NCI-H1436 treated with DMSO at 0.1 percent for 48 hours (cell line): ENCODE measurements at places on chromosomes 4 and X.

- no peak for DNase-seq
These were observed 15.0 kb upstream of the ELF4 start for GRCh38 chrX:130125091-130125874.

DNA sequence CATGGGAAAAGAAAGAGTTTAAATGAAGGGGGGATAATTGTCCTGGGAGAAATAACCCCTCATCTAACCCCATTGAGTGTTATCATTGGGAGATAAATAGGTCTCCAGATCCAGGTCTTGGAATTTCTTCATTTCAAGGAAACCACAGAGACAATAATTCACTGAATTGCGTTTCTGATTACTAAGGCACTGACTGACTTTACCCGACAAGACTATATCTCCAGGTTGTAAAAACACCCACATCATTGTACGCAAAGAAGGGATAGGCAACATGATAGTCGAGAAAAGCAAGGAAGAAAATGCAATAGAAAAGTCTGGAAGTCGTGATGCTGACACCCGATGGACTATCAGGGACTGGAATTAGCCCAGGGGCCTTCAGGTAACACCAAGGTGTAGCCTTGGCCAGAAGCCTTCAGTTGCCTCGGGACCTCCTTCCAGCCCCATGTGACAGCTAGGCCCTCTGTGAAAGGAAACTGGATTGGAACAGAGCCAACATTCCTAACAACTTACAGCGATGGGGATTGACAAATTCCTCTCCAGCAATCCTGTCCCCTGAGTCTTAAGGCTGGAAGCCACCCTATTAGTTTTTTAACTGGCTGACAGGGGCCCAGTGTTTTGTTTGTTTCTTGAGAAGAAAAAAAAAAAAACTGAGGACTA is 46.5 kb upstream of the RAB9B start:
- no peak for DNase-seq

DNA sequence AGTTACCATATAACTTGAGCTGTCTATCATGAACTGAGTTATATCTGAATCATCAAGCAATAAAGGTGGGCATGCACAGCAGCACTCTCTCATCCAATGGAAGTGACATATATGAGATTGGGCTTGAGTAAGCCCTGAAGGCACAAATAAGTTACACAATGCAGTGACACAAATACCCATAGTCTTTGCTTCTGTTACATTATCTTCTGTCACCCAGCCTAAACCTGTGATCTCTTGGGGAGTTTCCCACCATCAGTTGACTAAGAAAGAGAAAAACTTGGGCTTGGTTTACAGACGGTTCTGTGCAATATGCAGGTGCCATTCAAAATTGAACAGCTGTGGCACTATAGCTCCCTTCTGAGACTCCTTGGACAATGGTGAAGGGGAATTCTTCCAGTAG is 138.8 kb upstream of the IL15 start:
- no peak for DNase-seq

GRCh38 chrX:12910423-12911121 is 4.2 kb downstream of the TLR8 start:
- no peak for DNase-seq

DNA sequence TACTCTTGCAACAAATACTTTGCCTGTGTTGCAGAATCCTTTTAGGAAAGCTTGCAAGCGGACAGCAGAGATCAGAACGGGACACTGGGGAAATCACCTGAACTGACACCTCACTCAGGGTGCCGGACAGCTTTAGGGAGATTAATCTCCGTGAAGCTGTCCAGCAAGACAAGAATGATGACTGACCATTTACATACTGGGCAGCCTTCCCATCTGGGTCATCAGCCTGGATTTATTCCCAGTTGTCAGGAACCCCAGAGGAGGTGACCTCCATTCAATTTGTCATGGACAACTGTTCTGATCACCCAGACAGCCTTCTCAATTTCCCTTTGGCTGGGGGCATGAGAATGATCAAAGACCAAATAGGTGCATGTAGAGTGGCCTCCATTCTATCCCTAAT is 93.0 kb upstream of the EGFL6 start:
- DNase-seq, result no peak

GRCh38 chrX:70774223-70774622 is 134.3 kb downstream of the TEX11 start:
- no peak for DNase-seq

- DNase-seq, result no peak
These were observed 26.3 kb downstream of the CXCL2 start for GRCh38 chr4:74072739-74073138.

GRCh38 chr4:3872834-3873313 is 106.7 kb downstream of the ADRA2C start:
- DNase-seq, result no peak

- no peak for DNase-seq
These were observed 301.3 kb downstream of the FBXW7 start for GRCh38 chr4:152234571-152234970.

DNA sequence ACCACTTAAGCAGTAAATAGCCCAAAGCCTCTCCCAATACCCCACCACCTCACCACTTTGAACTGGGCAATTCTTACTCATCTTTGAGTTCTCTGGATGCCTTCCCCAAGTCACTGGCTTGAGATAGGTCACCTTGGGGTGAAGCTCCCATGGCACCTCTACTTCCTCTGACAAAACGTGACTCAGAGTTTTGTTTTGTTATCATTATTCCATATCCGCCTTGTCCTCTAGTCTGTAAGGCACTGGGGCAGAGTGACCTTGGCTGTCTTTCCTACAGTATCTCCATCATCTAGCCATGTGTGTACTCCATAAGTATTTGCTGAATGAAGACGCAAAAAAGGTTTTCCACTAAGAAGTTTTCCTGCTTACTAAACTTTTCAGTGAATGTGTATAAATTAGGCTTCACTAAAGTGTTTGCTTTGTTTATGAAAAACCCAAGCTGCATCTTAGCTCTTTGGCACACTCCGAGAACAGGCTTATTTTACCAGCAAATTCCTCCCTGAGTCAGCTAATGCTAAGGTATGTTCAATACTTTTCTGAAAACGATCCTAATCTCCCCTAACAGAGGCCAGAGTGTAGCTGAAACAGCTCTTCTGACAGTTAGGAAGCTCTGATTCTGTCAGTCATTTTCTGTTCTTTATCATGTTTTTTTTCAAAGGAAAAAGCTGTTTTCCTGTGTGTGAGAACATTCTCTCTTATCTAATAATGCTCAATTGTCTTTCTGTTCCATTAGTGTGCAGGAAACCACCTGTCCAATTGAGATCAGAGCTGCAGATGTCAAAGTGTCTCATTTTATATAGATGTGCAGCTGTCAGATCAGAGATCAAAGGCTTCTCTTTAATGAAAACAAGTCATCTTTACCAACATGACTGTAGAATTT is 30.2 kb upstream of the TSPAN5 start:
- no peak for DNase-seq

DNA sequence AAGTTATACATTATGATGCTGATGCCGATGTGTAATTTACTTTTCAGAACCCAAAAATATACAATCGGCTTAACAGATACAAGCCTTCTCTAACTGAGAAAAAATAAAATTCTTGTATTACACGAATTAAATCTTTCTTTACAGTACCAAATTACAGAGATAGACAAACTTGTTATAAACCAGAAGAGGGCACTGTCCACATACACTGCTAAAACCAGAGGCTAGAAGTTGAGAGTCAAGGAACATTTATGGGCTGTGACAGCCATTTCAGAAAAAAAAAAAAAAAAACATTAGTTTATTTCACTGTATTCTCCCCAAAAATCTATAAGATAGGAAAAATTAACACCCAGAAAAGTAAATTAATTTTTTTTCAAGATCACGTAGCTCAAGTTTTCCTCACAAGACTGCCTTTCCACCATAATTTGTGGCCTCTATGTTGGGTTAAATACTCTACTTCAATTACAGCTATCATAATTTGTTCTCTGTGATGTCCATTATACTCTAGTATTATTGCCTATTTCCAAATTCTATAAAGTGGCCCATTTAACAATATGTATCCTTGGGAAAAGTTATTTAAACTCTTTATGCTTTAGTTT is 12.0 kb downstream of the EREG start:
- no peak for DNase-seq

- DNase-seq, result no peak
These were observed 10.1 kb downstream of the SHOX start for GRCh38 chrX:640641-641040.

GRCh38 chr4:93319041-93319440 is 509.5 kb upstream of the ATOH1 start:
- no peak for DNase-seq

DNA sequence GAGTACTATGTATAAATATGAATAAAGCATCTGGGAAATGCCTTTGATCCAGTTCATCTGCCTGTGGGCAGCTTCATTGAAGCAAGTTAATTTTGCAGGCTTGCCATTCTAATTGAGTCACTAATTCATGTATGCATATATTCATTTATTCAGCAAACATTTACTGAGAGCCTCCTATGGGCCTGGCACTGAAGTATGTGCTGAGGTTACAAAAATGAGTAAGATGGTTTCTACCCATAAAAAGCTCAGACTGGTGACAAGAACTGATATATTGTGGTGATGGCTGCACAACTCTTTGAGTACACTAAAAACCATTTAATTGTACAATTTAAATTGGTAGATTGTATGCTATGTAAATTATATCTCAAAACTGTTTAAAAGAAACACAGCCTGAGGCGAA is 1.1 kb upstream of the MRPL1 start:
- no peak for DNase-seq

DNA sequence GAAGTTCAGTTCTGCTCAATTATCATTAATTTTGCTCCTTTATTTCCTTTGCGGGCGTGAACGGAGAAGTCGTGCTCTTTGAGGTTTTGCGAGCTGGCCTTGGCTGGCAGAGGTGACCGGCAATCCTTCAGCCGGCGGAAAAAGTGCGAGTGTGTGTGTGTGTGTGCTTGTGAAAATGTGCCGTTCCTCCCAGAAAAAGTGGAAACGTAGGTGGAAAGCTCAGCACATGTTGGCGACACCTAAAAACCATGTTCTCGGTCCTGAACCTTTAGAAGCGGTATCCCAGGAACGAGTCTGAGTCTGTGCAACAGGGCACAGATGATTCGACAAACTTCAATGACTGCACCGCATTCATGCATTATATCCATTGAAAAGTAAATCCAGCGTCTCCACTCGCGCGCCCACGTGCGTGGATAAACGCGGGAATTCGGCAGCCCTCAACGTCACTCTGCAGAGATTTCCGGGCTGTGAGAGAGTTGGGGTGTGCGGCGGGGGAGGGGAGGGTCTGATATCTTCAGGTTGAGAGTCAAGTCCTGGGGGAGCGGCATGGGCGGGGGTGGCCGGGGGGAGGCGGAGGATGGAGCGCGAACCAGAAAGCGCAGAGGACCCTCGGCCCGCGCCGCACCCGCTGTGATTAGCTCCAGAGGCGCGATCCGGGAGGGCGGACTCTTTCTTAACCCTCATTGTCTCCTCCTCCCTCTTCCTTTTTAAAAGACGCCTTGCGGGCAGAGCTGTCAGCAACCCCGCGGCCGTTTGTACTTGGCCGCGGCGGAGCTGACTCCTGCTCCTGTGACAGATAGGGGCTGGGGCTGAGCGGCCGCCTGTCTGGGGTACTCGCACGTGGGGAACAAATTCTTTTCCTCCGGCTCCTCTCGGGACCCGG is at the start of gene SHISA3:
TSS of gene SHISA3 (plus strand) at position 737 of the 883 bp plus-strand sequence. CDS start 569 bp downstream, outside the sequence.
- no peak for DNase-seq

DNA sequence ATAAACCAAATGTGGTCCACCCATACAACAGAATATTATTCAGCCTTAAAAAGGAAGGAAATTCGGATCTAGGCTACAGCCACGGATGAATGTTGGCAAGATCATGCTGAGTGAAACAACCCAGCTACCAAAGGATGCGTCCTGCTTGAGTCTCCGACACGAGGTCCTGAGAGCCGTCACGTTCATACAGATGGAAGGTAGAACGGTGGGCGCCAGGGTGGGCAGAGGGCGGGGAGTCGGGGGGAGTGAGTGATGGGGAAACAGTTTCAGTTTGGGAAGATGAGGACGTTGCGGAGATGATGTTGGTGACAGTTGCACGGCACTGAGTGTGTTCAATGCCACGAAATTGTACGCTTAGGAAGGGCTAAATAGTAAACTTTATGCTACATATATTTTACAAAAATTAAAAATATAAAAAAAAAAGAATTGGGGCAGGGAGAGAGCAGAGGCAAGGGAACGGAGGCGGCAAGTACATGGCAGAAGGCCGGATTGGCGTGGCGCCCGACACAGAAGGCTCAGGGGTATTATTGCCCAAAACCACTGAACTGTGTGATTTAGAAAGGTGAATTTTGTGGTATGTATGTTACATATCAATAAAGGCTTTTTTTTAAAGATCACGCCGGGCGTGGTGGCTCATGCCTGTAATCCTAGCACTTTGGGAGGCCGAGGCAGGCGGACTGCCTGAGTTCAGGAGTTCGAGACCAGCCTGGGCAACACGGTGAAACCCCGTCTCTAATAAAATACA is 14.8 kb upstream of the MXD4 start:
- DNase-seq, result no peak

GRCh38 chrX:9913146-9913433 is 54.1 kb upstream of the CLDN34 start:
- DNase-seq, result no peak

- DNase-seq, result no peak
These were observed 172.4 kb upstream of the SCML1 start for GRCh38 chrX:17564689-17565409.

DNA sequence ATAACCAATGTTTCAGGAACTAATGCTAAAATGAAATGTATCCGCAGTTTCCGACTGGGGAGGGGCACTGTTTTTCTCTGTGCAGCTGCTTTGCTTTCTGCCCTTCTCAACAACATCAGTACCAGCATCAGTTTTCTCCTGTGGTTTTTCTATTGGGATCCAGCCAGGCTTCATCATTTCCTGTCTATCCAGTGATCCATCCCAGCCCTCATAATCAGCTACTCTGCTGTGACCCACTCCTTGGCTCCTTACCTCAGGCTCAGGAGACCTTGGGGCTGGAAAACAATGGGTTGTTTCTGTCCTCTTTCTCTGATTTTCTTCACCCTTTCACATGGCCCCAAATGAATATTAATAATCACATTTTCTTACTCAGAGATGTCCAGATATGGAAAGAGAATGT is 222.2 kb upstream of the DKK2 start:
- DNase-seq, result no peak

DNA sequence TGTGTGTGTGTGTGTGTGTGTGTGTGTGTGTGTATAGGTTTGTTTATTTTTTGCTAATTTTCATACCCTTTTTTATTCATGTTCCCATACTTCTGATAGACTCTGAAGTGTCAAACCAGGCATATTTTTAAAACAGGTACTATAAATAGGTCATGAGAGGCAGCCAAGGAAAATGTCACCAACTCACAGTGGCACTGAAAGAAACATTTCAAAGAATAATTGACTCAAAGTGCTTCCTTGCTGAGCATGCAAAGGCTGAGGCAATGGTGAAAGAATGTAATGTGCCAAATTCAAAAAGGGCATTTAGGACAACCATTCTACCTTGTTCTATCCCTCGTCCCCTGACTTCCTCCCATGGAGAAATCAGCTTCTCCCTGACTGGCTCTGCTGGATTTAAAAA is 95.5 kb downstream of the EIF4E start:
- DNase-seq, result no peak

- DNase-seq, result no peak
These were observed 9.7 kb upstream of the PLA2G12A start for GRCh38 chr4:109739547-109739946.
